Small intestine (tissue), 16 donors: ENCODE measurements at places on chromosomes 3 and 15. TPM values are rescaled to one million over a fixed set of nuclear protein-coding genes. Genes with fewer than 3 reads are reported as not detected.

The HIGD1A gene
- polyA plus RNA-seq = 307 TPM

The SUSD5 gene
- 2.0 TPM for polyA plus RNA-seq

GRCh38 chr3:21259896-21260295 is 491.1 kb downstream of the ZNF385D start:
- no peak for DNase-seq

GRCh38 chr3:195162033-195162669 is 108.8 kb downstream of the XXYLT1 start:
- no peak for DNase-seq

DNA sequence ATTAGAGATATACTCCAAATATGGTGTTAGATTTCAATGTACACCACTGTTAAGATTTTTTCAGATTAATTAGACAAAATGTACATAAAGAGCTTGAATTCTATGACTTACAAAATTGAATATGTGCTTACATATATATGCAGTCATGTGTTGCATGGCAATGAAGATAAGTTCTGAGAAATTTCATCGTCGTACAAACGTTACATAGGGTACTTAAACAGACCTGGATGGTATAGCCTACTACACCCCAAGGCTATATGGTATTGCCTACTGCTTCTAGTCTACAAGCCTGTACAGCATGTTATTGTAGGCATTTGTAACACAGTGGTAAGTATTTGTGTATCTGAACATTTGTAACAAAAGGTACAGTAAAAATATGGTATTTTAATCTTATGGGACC is 9.3 kb downstream of the IL16 start:
- DNase-seq = no peak
